ENCODE measurements at places on chromosomes 3 and 15.

DNA sequence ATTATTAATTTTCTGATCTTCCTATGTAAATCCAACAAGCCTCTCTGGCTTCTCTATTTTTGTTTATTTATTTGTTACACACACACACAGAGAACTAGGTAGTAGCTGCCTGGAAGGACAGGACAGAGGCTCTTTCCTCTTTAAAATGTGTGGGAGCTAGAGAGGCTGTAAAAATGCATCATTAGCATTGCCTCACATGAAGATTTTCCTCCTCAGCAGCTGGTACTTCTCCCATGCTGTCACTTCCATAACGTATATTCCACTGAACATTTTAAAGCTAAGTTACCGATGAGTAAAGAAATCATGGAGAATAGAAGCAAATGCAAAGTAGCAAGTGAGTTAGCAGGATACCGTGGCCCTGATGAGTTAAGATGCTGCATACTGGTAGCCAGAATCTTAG is 63.9 kb downstream of the IMPG2 start:
- no peaks in the 10 kb centered on the region for H3K36me3 ChIP-seq
- no peak overlapping the region for H3K4me3 ChIP-seq
- no peaks in the 10 kb centered on the region for H3K27me3 ChIP-seq
- no peak for DNase-seq
- H3K27ac ChIP-seq: no peak overlapping the region
- no peaks in the 10 kb centered on the region for H3K4me1 ChIP-seq

DNA sequence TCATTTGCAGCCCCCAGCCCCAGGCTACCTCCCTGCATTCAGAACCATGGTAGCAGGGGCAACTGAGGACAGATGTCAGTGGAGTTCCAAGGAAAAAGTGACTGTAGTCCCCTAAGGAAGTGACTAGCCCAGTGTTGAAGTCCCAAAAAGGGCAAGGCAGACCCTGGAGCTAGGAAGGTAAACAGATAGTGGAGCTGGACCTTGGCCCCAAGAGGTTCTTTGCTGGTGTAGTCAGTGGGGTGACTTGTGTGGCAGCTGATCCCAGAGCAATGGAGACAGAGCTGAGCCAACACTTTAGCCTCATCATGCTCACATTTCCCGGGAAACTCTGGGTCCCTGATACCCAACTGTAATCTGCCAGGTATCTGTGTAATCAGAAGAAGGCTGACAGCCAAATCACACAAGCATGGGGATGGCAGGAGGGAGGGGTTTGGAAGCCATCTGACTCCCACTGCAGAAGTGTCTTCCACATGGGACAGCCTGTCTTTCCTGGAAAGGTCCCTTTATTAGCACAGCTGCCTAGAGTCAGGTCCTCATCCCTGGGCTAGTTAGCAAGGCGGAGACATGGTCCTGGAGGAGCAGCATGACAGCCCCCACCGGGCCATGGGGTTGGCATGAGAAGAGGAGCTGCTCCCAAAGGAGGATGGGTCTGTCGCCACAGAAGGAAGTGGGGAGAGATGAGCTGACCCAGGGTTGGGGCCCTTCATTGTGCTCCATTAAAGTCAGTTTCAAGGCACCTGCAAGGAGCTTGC is 39.8 kb downstream of the PXYLP1 start:
- H3K36me3 ChIP-seq: peaks cover 8% of the 10 kb centered on the region
- no peaks in the 10 kb centered on the region for H3K27me3 ChIP-seq
- no peak overlapping the region for H3K27ac ChIP-seq
- DNase-seq: no peak
- peaks cover 37% of the 10 kb centered on the region for H3K4me1 ChIP-seq

- H3K4me3 ChIP-seq: no peak overlapping the region
- no peaks in the 10 kb centered on the region for H3K36me3 ChIP-seq
- H3K27me3 ChIP-seq: no peaks in the 10 kb centered on the region
These were observed 123.8 kb upstream of the PHLDB2 start for GRCh38 chr3:111735243-111735758.

DNA sequence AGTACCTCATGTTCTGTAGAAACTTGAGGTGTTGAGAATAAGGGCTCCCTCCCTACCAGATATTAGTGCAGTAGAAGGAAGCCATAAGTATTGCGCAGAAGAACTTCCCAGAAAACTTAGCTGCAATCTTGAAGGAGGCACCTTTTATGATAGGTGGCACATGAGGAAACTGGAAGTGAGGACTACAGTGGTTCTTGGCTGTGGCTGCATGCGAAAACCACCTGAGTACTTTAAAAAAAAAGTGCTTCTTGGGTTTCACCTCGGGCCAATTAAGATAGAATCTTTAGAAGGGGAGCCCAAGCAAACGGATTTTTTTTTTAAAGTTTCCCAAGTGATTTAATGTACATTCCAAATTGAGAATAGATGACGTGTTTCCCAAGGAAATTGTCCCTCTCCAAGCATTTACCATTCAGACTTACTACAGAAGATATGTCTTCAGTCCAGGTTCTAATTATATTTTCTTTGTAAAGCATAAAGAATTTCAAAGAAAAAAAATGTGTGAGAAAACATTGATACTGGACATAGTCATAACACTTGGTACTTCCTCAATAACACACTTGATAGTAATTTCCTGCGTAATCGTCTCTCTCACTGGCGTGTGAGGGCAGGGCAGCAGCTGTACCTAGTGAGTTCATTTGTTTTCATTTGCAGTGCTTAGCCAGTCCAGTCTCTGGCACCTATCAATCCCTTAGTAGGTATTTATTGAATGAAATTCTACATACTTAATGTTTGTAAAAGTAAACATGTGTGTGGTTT is 12.3 kb upstream of the NR1I2 start:
- no peak for DNase-seq
- no peaks in the 10 kb centered on the region for H3K4me1 ChIP-seq
- H3K36me3 ChIP-seq: no peaks in the 10 kb centered on the region
- H3K4me3 ChIP-seq: no peak overlapping the region
- H3K27me3 ChIP-seq: no peaks in the 10 kb centered on the region

DNA sequence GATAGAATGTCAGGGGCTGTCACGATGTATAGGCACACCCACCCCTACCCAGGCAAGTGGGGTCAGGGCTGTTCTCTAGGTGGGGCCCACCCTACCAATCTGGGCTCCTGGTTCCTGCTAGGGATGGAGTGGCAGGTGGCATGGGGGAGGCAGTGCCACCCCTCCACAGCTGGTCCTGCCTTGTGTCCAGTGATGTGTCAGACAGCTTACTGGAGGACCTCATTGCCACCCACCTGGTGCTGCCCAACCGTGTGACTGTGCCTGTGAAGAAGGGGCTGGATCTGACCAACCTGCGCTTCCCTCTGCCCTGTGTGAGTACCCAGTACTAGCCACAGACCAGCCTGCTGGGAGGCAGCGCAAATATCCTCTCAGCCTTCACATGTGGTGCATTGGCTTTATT is 27.5 kb downstream of the ESYT3 start:
- H3K27ac ChIP-seq: no peak overlapping the region
- no peaks in the 10 kb centered on the region for H3K36me3 ChIP-seq
- no peak overlapping the region for H3K4me3 ChIP-seq
- no peaks in the 10 kb centered on the region for H3K4me1 ChIP-seq
- no peak for DNase-seq

GRCh38 chr3:46061887-46062286 is 34.6 kb upstream of the XCR1 start:
- H3K4me3 ChIP-seq: no peak overlapping the region
- peaks cover 28% of the 10 kb centered on the region for H3K4me1 ChIP-seq
- no peaks in the 10 kb centered on the region for H3K36me3 ChIP-seq
- DNase-seq: no peak
- H3K27me3 ChIP-seq: no peaks in the 10 kb centered on the region

DNA sequence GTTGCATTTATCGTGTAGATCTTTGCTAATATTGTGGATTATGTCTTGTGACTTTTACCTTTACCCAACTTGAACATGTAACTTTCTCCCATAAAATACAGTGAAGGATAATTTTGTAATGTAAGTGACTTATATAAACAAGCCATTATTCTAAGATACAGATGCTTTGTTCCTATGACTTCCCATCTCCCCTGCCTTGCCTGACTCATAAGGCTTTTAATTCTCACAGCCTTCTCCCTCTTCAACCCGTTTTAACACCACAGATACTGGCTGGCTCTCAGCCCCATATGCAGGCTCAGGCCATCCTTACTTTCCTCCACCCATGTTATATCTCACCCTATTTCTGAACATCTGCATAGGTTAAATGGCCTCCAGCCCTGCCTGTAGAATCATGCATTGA is 4.1 kb downstream of the CCNDBP1 start:
- no peak for DNase-seq
- no peak overlapping the region for H3K27ac ChIP-seq
- peaks cover 41% of the 10 kb centered on the region for H3K36me3 ChIP-seq
- H3K27me3 ChIP-seq: no peaks in the 10 kb centered on the region
- H3K4me3 ChIP-seq: no peak overlapping the region
- H3K4me1 ChIP-seq: peaks cover 22% of the 10 kb centered on the region

DNA sequence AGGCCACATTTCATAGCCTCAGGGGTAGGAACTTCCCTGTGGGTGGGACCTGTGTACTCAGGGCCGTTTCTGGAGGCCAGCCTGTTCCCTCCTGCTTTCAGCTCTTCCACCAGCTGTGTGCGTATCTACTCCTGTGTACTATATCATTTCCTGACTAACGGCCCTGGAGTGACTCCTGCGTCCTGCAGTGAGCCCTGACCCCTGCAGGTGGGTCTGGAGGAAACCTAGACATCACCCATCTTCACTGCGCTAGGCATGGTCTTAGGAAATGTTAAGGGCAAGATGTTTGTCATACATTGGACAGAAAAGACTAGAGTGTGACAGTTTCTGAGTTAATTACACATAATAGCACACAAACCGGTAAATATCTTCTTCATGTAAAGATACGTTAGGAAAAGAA is 297.3 kb downstream of the GABRB3 start:
- no peak overlapping the region for H3K4me3 ChIP-seq
- no peaks in the 10 kb centered on the region for H3K27me3 ChIP-seq
- H3K27ac ChIP-seq: no peak overlapping the region
- H3K4me1 ChIP-seq: no peaks in the 10 kb centered on the region

DNA sequence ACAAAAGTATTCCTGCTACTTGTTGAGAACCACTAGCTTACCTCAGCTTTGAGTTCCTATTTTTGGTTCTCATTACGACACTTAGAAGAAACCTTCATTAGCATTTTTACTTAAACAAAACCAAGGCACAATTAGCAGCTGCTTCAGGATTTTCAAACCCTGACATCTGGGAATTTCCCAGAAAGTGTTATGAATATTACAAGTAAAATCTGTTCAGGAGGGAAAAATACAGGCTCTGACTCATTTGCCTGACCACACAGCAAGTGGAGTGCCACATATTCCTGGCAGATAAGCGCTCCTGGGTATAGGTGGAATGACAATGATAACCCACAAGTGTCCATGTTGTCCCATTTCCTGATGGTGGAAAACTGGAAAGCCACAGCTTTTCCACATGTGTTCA is 10.3 kb upstream of the RFTN1 start:
- H3K36me3 ChIP-seq: no peaks in the 10 kb centered on the region
- no peaks in the 10 kb centered on the region for H3K4me1 ChIP-seq
- no peak for DNase-seq
- H3K27me3 ChIP-seq: no peaks in the 10 kb centered on the region

DNA sequence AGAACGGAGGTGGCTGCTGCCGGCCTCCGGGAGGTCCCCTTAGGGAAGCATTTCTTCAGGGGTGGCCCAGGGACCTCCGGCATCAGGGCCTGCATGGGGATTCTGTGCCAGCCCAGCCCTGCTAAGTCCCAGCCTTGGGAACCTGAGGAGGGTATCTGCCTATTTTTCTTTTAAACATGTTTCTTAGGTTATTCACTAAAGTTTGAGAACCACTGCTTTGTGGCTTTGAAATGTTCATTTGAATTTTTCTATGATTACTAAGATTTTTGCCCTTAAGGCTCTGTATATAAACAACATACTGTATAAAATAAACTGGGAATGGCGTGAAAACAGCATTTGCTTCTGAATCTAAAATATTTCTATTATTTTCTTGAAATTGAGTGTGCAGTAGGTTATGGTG is 24.4 kb downstream of the FAN1 start:
- H3K4me1 ChIP-seq: no peaks in the 10 kb centered on the region
- no peak overlapping the region for H3K27ac ChIP-seq
- DNase-seq: no peak
- H3K4me3 ChIP-seq: no peak overlapping the region
- peaks cover 7% of the 10 kb centered on the region for H3K36me3 ChIP-seq

DNA sequence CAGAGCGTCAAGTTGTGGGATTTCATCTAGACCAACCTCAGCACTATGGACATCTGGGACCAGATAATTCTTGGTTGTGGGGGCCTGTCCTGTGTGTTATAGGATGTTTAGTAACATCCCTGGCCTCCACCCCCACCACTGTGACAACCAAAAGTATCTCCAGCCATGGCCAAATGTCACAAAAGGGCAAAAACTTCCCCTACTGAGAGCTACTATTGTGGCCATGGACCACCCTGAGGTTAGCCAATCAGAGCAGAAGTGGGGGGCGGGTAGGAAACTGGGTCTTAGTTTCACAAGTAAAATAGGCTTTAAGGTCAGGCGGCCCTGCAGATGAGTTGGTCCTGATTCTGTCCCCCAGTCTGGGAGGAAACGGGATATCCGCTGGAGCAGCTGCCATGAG is 25.4 kb downstream of the KIF7 start:
- H3K4me3 ChIP-seq: no peak overlapping the region
- no peak for DNase-seq
- peaks cover 3% of the 10 kb centered on the region for H3K27me3 ChIP-seq
- no peaks in the 10 kb centered on the region for H3K36me3 ChIP-seq
- no peak overlapping the region for H3K27ac ChIP-seq

GRCh38 chr15:67066041-67066958 is 898 bp downstream of the SMAD3 start:
- peak overlapping the region; percentile 79 for H3K4me3 ChIP-seq
- H3K4me1 ChIP-seq: peaks cover 51% of the 10 kb centered on the region
- peak overlapping the region; percentile 66 for H3K27ac ChIP-seq
- H3K36me3 ChIP-seq: no peaks in the 10 kb centered on the region
- no peaks in the 10 kb centered on the region for H3K27me3 ChIP-seq
- DNase-seq: peak; percentile 68

- no peaks in the 10 kb centered on the region for H3K27me3 ChIP-seq
- no peak overlapping the region for H3K4me3 ChIP-seq
- no peak for DNase-seq
- H3K4me1 ChIP-seq: no peaks in the 10 kb centered on the region
- H3K36me3 ChIP-seq: no peaks in the 10 kb centered on the region
These were observed 68.6 kb downstream of the FILIP1L start for GRCh38 chr3:100045696-100046095.

DNA sequence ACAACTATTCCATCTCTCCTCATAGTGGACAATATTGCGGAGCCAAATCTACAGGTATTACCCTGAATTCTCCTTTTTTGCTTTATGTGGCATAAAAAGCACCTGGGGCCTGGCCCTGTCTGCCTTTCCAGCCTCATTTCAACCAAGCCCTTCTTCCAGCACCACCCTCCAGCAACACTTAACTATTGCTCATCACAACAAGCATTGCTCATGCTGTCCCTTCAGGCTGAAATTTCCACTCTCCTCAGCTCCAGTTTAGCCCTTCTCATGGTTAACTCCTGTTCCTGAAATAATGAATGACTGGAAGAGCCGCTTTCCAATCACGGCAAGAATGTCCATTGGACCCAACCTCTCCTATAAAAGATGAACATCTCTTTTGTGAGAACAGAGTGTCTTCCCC is 107.4 kb downstream of the P2RY1 start:
- no peaks in the 10 kb centered on the region for H3K4me1 ChIP-seq
- DNase-seq: no peak
- H3K27ac ChIP-seq: no peak overlapping the region
- H3K4me3 ChIP-seq: no peak overlapping the region
- no peaks in the 10 kb centered on the region for H3K27me3 ChIP-seq

- no peaks in the 10 kb centered on the region for H3K36me3 ChIP-seq
- H3K27ac ChIP-seq: no peak overlapping the region
- H3K27me3 ChIP-seq: no peaks in the 10 kb centered on the region
- H3K4me1 ChIP-seq: peaks cover 22% of the 10 kb centered on the region
These were observed 33.8 kb upstream of the SPTSSB start for GRCh38 chr3:161405087-161405486.
